Stimulated activated naive CD8-positive, alpha-beta T cell treated with anti-CD3 and anti-CD28 coated beads, Interleukin-15, Interleukin-2, amounts not matched to agents 100 U/mL and 50 U/mL, for 24 hours (primary cell): ENCODE measurements at places on chromosomes 2 and 18.

- no peak for DNase-seq
Observed at GRCh38 chr2:18626958-18627650, 37.7 kb upstream of the NT5C1B start.

DNA sequence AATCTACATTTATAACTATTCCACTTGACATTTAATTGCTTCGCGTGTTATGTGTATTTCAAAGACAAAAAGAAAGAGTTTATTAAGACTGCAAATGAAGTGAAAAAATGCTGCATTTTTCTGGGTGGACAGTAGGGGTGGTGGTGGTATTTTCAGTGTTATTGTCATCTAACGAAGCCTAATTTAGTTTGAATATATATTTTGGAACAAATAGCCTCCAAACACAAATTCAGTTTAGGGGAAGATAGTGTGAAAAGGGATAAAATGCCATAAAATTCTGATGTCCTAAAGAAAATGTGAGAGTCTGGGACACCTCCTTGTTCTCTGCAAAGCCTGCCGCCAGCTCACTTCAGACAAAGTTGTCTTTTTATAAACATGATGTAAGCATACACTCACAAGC lies 425.1 kb downstream of the NRXN1 start:
- no peak for DNase-seq

- DNase-seq = no peak
Observed at GRCh38 chr2:43837831-43838559, 644 bp downstream of the ABCG5 start.

DNA sequence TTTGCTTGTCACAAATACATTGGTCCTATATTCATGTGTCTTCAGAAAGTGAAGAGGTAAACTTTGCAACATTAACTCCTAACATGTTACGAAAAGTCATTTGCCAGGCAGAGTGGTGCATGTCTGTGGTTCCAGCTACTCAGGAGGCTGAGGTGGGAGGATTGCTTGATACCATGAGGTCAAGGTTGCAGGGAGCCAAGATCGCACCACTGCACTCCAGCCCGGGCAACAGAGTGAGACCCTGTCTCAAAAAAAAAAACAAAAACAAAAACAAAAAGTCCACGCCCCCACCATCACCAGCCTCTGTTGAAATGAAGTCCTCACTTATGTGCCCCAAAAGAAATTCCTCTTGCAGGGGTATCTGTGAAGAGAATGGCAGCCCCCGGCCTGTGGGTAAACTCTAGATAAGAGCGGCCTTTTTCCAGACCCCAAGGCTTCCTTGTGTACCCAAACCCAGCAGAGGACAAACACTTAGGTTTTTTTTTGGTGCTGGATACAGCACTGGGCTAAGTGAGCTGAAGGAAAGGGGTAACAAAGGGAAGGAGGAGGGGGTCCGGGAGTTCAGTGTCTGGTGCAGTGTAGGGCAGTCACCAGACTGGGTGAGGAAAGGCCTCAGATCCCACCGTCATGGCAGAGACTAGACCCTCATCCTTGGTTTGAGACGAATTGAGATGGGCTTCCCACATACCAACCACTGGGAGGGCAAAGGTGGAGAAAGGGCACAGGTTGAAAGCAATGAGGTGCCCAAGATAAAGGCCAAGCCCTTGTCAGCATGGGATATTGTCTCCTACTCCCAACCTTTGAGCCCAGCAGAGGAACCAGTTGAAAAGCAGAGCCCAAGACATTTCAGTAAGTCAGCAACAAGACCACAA lies 19.2 kb downstream of the HSPD1 start:
- DNase-seq = no peak

DNA sequence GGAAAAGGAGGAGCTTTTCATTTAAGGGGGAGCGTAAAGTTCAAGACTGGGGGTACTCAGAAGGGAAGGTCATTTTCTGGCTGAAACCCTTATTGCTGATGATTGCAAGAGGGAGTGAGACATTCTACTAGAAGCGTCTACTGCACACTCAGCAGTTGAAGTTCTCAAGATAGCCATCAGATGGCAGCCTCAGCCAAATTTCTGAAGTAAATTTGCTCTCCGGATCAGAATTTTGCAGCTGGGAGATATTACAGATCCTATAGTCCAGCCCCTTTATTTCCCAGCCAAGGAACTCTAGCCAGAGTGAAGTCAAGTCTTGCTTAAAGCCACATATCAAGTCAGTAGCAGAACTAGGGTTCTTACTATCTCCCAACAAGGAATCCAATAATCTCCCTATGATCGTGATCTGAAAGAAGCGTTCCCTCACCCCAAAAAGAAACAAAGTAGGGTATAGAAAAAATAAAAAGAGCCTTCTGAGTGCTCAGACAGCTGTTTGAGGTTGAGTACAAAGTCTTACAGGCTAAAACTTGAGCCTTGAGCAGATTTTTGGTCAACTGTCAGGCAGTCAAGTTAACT lies 24.0 kb downstream of the RAX start:
- DNase-seq = peak; percentile 24

GRCh38 chr2:45885171-45885621 lies 233.7 kb downstream of the PRKCE start:
- DNase-seq = no peak

GRCh38 chr2:61951881-61952280 lies 46.4 kb downstream of the COMMD1 start:
- DNase-seq = no peak

GRCh38 chr2:109246176-109246575 lies 117.2 kb downstream of the SH3RF3 start:
- DNase-seq = no peak

DNA sequence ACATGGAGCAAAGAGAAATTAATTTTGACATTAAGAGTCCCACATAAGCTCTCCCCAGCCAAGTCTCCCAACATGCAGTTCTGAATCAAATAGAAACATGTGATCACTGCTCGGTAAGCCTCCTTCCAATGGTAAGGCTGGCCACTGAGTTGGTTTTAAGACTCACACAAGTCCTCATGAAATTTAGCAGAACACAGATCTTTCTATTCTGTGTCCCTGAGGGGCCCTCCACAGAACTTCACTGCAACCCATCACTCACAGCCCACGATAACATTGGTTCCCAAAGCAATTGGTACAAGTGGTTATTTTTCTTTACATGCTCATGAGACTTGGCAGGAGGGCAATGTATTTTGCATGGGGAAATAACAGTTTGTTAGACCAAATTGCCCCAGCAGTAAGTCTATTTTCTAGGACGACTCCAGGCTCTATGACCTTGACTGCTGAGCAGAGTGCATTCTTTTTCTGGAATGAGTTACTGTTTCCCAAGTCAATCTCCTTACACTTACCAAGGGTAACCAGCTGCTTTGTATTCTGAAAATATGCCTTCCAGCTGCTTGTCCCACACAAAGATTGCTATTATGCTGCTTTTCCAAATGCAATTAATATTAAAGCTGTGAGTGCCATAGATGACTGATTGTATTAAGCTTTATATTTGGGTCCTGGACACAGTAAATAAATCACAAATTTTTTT lies 142.3 kb upstream of the TANK start:
- DNase-seq = no peak

- DNase-seq = no peak
Observed at GRCh38 chr2:135023886-135024485, 23.3 kb downstream of the MAP3K19 start.

- no peak for DNase-seq
Observed at GRCh38 chr18:13207294-13207693, 11.3 kb upstream of the LDLRAD4 start.

- no peak for DNase-seq
Observed at GRCh38 chr2:207338220-207338607, 172.5 kb upstream of the KLF7 start.

DNA sequence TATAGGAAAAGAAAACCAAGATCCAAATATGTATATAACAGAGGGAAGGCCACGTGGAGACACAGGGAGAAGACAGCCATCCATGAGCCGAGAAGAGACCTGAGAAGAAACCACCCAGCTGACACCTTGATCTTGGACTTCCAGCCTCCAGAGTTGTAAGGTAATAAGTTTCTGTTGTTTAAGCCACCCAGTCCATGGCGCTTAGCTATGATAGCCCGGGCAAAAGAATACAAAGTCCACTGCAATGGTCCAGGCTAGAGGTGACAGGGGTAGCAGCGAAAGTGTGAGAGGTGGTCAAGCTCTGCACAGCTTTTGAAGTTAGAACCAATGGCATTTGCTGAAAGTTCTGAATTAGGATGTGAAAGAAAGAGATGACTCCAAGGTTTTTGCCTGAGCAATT lies 2.8 kb downstream of the MYOM1 start:
- no peak for DNase-seq

DNA sequence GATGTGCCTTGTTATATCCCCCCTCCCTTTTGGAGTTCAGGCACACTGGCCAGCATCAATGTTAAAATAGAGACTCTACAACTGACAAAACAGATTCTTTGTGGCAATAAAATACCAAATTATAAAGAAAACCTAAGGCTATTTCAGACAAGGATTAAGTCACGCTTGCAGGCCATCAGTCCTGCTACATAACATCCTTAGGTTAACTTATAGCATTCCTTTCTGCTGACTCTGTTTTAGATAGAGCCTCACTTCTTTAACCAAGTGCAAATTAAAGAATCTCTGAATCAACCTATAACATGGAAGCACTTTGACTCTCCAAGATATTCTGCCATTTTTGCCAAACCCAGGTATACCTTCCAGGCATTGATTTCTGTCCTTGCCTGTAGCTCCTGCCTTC lies 784.6 kb downstream of the RNF144A start:
- no peak for DNase-seq

- no peak for DNase-seq
Observed at GRCh38 chr2:101464841-101465240, 10.1 kb downstream of the RFX8 start.

- no peak for DNase-seq
Observed at GRCh38 chr2:127254386-127254981, 34.4 kb upstream of the CYP27C1 start.

DNA sequence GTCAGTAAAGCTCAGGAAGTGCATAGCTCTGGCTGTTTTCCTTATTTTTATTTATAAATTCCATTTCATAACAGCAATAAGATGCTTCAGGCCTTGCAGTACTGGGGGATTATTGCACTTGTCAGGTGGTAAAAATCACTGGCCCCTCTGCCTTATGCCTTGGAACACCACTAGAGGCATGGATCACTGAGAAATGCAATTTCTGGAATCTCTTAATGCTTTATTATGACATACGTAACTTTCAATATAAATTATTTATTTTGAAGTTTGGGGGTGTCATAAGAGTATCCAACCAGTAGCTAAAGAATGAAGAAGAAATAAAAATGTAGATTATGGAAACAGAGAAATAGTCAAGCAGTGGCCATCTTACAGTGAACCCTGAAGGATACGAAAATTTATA lies 183.1 kb downstream of the FIGN start:
- DNase-seq = no peak

DNA sequence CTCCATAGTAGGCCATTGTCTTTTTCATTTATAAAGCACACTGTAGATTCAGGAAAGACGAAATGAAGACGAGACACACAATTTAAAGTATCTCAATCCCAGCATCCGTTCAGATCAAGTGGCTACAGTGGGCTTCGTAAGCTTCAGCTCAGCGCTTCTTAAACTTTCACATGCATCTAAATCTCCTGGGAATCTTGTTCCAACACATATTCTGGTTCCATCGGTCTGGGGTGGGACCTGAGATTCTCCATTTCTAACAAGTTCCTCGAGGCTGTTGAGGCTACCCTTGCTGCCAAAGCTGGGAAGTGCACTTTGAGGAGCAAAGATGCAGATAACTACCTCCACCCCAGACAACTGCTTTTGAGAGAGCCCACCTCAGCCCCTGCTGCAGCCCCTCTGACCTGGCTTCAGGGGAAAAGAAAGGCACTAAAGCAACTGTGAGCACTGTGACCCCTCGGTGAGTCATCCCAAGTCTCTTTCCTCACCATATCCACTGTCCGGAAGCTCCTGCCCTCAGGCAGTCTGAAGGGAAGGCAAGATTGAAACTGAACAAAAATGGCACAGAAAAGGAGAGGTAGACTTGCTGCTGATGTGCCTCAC lies 201.1 kb upstream of the FBXO11 start:
- no peak for DNase-seq

DNA sequence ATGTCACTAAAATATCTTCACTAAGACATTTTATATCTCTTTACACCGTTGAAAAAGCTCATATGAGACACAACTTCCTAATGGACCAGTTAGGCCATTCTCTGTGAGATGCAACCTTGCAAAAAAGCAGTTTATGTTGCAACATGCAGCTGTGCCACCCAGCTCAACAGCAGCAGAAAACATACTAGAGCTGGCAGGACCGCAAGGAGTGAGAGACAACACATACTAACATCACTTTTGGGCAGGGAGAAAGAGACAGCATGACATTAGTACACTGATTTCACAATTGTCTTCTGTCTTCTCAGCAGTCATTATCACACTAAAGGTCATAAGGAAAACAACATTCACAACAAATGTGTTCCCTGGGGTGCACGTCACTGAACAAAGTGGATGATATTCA lies 122.9 kb downstream of the EPB41L3 start:
- no peak for DNase-seq

GRCh38 chr2:7704296-7704865 lies 787.2 kb downstream of the RNF144A start:
- DNase-seq = no peak

- no peak for DNase-seq
Observed at GRCh38 chr2:166084301-166084700, 43.5 kb downstream of the SCN1A start.

DNA sequence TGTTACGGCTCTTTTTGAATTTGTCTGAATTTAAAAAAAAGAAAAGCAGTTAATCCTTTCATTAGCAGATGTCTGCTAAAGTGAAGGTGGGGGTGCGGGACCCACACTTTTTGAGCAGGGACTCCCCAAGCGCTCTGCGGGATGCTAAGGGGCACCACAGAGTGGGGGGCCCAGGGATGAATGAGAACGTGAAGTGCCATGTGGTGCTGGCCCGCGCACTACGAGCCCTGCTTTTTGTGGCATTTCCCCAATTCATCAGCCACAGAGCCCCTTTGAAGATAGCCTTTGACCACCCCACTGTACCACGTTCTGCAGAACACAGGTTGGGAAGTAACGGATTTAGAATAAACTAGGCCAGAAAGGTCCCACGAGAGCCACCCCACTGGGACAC lies 28.6 kb downstream of the HS1BP3 start:
- no peak for DNase-seq

GRCh38 chr2:96788442-96789244 lies 27.4 kb upstream of the CNNM3 start:
- DNase-seq = no peak

GRCh38 chr2:142868229-142868762 lies 9.2 kb upstream of the KYNU start:
- peak; percentile 6 for DNase-seq

DNA sequence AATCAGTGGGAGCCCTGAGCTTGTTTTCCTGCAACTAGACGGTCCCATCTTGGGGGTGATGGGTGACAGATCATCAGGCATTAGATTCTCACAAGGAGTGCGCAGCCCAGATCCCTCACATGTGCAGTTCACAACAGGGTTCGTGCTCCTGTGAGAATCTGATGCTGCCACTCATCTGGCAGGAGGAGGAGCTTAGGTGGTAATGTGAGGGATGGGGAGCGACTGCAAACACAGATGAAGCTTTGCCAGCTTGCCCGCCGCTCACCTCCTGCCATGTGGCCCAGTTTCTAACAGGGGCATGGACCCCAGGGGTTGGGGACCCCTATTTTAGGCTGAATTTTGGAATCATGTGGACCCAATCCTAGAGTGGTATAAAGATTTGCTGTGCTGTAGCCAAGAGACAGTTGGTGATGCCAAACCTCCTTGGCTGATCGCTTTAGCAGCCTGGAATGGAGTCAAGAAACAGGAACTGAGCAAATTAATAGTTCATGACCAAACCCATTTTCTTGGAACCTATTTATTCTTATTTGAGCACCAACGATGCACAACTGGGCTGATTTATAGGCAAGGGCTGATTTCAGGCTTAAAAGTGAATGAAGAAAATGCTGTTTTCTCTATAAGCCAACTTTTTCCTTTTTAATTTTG lies 25.7 kb downstream of the LPIN1 start:
- no peak for DNase-seq

- no peak for DNase-seq
Observed at GRCh38 chr2:150718280-150718679, 230.8 kb upstream of the RND3 start.
